Mesothelial cell of epicardium (in vitro differentiated cells): ENCODE measurements at places on chromosomes 1 and 21. TPM values are rescaled to one million over a fixed set of nuclear protein-coding genes. Genes with fewer than 3 reads are reported as not detected.

DNA sequence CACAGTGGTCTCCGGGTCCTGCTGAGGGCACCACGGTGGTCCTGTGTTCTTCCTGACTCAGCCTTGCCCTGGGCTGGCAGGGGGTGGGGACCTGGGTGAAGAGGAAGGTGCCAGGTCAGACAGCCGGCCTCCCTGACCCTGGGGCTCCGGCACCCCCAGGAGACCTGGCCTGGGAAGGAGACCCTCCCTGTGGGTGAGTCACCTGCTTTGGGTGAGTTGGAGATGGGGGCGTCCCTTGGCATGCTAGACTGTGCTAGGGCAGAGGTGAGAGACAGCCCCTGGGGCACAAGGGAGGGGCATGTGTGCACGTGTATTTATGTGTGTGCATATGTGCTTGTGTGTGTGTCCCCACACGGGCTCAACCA, 23.4 kb downstream of the SPSB1 start:
- peaks cover 30% of the 10 kb centered on the region for H3K4me1 ChIP-seq
- H3K4me3 ChIP-seq = no peak overlapping the region
- no peak for DNase-seq

DNA sequence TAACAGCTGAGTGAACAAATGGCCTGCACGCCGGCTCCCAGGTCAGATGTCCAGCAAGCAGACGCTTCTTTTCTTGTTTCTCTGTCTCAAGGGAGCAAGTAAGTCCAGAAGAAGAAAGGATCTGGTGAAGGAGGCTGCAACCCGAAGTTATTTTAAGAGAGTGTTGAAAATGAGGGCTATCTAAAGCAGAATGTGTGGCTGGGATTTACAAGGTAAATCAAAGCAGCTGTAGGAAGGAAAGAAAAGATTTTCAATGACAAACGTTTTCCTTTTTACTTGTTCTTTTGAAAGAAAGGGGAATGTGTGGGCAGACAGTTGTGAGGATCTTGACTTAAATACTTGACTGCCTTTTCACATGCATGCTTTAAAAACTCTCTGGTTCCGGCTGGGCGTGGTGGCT, 311.5 kb downstream of the KIF26B start:
- H3K27me3 ChIP-seq = no peaks in the 10 kb centered on the region
- no peak overlapping the region for H3K4me3 ChIP-seq

GRCh38 chr1:55057956-55058298, 18.6 kb downstream of the PCSK9 start:
- H3K27me3 ChIP-seq = no peaks in the 10 kb centered on the region
- no peak overlapping the region for H3K27ac ChIP-seq
- H3K4me1 ChIP-seq = no peaks in the 10 kb centered on the region
- no peaks in the 10 kb centered on the region for H3K36me3 ChIP-seq
- no peak overlapping the region for H3K4me3 ChIP-seq
- no peak for DNase-seq

GRCh38 chr1:219553934-219554502, 58.9 kb downstream of the ZC3H11B start:
- H3K27me3 ChIP-seq = no peaks in the 10 kb centered on the region
- H3K4me1 ChIP-seq = peaks cover 29% of the 10 kb centered on the region
- H3K36me3 ChIP-seq = no peaks in the 10 kb centered on the region
- no peak overlapping the region for H3K4me3 ChIP-seq

Gene GPR3
- 1.7 to 2.3 TPM (median 1.7 TPM) in 3 replicates for total RNA-seq

Gene GBP4
- 4.8 to 6.7 TPM (median 5.5 TPM) in 3 replicates for total RNA-seq

Gene AMY1B
- total RNA-seq = not detected in 3 replicates

Gene AK5
- not detected in 3 replicates for total RNA-seq
